ENCODE measurements at places on chromosomes 16 and 17. TPM values are rescaled to one million over a fixed set of nuclear protein-coding genes. Genes with fewer than 3 reads are reported as not detected.
A peak's percentile ranks its signal among the peaks of the same experiment; 100 is the strongest.

DNA sequence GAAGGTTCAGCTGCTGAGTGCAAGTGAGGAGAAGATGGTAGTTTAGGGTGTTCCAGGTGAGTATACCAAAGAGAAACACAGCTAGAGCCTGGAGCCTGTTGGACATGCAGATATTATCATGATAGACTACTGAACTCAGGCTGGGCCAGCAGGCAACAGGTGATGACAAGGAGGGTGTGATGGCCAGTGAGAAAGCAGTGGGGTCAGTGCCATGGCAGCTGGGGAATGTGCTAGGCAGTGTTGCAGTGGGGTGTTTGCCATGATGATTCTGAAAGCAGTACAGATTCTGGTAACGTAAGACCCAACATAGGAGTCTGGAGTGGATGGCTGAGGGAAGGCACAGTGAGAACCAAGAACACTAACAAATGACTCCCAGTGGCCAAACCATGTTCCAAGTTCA lies 57.4 kb downstream of the SHISA6 start:
- DNase-seq: no peak
- H3K36me3 ChIP-seq: no peaks in the 10 kb centered on the region
- no peaks in the 10 kb centered on the region for H3K4me1 ChIP-seq
- H3K27me3 ChIP-seq: no peaks in the 10 kb centered on the region

DNA sequence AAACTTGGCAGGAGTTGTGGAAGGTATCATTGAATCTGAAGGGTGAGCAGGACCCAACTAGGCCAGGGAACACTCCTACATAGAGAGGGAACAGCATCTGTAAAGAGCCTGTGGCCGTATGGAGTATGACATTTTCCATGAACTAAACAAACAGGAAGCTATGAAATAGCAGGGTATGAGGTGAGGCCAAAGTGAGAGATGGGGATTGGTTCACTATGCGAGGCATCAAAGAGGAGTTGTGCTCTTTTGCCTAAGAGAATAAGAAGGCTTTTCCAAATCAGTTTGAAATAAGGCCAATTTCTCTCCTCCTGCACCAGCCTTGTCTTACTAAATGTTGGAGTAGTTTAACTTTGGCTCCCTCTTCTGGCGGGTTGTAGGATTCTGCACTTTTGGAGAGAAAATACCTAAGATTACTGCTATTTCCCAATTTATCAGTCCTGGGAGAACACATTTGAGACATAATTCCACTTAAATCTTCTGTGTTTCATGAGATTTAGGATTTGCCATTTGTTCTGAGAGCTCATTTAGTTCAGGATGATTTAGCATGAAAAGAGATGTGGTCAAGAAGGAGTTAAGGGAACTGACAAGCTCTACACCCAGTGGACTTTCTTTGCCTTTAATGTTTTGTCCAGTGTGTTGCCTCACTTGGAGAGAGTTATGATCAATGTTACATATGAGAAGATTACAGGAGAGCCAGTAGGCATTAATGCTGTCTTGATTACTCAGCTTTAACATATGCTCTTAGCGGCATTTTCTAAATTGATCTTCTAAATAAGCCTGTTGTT lies 55.4 kb downstream of the TNRC6C start:
- H3K4me1 ChIP-seq: no peaks in the 10 kb centered on the region
- no peak overlapping the region for H3K4me3 ChIP-seq
- H3K36me3 ChIP-seq: peaks cover 8% of the 10 kb centered on the region
- DNase-seq: peak; percentile 60
- H3K27me3 ChIP-seq: no peaks in the 10 kb centered on the region

DNA sequence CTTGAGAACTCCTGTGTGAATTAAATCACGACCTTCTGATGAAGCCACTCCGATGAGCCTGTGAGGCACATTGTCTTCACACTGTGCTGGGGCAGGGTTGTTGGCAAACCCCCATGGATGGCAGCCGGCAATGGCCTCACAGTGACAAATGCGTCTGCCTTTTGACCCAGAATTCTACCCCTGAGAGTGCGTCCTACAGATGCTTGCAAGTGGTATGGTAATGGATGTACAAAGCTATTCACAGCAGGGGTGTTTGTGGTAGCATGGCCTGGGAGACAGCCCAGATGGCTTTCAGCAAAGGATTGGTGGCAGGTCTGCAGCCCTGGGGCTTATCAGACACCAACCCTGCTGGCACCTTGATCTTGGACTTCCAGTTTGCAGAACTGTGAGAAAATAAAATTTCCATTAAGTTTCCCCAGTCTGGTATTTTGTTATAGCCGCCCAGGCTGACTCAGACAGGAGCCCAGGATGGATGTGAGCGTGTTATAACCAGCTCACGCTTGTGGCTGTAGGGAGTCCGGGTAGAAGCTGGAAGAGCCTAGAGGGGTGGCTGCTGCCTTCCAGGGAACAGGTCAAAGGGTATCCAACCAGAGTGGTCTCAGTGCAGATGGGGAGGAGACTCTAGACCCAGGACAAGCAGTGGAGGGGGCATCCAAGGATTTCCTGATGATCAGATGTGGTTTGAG lies 10.1 kb downstream of the AFMID start:
- no peak overlapping the region for H3K27ac ChIP-seq
- DNase-seq: no peak
- H3K4me1 ChIP-seq: peaks cover 11% of the 10 kb centered on the region
- peaks cover 15% of the 10 kb centered on the region for H3K36me3 ChIP-seq
- H3K4me3 ChIP-seq: no peak overlapping the region

GRCh38 chr16:70746040-70746707 lies 54.8 kb downstream of the VAC14 start:
- H3K27me3 ChIP-seq: no peaks in the 10 kb centered on the region
- peaks cover 44% of the 10 kb centered on the region for H3K4me1 ChIP-seq
- peak; percentile 79 for DNase-seq

Gene LPO
- not detected for total RNA-seq
